Keratinocyte (primary cell): ENCODE measurements at places on chromosomes 1 and 21. TPM values are rescaled to one million over a fixed set of nuclear protein-coding genes. Genes with fewer than 3 reads are reported as not detected.
A peak's percentile ranks its signal among the peaks of the same experiment; 100 is the strongest.

The LRRC53 gene
- not detected in 3 replicates for polyA plus RNA-seq

The LAMC1 gene
- polyA plus RNA-seq, result 40.9 to 76.4 TPM (median 66.6 TPM) in 3 replicates

The LCK gene
- polyA plus RNA-seq, result 0.10 to 0.31 TPM (median 0.16 TPM) in 3 replicates

The SHISA4 gene
- 2.2 to 5.8 TPM (median 4.0 TPM) in 3 replicates for polyA plus RNA-seq

The DCST2 gene
- polyA plus RNA-seq, result 0.11 to 0.46 TPM (median 0.14 TPM) in 3 replicates

The OR2L8 gene
- not detected in 3 replicates for polyA plus RNA-seq

The S100A1 gene
- polyA plus RNA-seq, result 0.12 to 0.15 TPM in 2 of 3 replicates, not detected in the other

GRCh38 chr21:30979054-30979453 is 59.2 kb downstream of the KRTAP19-8 start:
- H3K4me3 ChIP-seq, result no peak overlapping the region
- no peak for DNase-seq
- H3K36me3 ChIP-seq, result no peaks in the 10 kb centered on the region
- H3K27me3 ChIP-seq, result no peaks in the 10 kb centered on the region
- no peak overlapping the region for H3K27ac ChIP-seq

DNA sequence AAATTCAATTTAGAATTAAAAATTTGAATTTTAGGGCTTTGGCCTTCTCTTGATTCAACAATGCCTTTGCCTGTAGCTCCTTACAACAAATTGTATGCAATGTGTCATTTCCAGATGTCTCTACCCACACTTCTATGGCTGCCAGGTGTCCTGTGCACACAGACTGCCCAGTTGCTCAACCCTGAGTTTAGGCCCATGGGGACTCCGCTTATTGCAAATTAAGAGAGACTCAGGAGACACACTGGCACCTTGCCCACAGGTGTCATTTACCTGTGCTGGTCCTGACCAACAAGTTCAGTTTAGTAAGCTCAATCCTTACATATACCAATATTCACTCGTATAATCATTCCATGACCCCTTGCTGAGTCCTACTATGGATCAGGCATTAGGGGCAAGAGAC is 236.1 kb downstream of the OMA1 start:
- H3K4me1 ChIP-seq, result no peaks in the 10 kb centered on the region
- H3K27me3 ChIP-seq, result no peaks in the 10 kb centered on the region
- no peak overlapping the region for H3K4me3 ChIP-seq
- DNase-seq, result no peak
- no peaks in the 10 kb centered on the region for H3K36me3 ChIP-seq

DNA sequence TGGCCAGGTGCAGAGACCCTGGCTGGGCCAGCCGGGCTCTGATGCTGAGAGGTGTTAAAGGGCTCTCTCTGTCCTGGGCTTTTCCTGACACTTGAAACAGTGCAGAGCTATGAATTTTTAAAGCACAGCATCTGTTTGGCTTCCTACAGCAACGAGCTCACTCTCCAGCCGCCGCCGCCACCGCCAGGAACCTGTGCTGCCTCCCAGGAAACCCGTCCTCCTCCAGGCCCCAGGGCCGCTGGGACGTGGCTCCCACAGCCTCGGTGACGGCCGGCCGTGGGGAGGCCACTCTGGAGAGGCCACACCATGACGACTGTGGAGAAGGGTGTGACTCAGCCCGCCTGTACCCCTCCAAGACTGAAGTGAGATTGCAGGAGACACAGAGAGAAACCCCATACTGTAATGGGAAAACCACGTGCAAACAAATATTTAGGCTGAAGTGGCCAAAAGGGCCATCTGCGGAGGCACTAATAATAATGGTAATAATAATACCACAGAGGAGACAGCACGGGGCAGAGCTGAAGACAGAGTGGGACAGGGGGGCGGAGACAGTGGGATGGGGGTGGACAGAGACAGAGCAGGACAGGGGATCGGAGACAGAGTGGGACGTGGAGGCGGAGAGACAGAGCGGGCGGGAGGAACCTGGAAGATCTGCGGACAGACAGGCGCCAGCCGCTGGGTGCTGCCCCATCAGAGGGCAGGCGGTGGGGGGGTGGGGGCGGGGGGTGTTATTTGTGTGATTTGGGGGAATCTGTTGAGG is 139.2 kb downstream of the CASZ1 start:
- H3K4me3 ChIP-seq, result no peak overlapping the region
- DNase-seq, result no peak
- peaks cover 14% of the 10 kb centered on the region for H3K36me3 ChIP-seq
- H3K4me1 ChIP-seq, result no peaks in the 10 kb centered on the region
- no peak overlapping the region for H3K27ac ChIP-seq
- H3K27me3 ChIP-seq, result no peaks in the 10 kb centered on the region

DNA sequence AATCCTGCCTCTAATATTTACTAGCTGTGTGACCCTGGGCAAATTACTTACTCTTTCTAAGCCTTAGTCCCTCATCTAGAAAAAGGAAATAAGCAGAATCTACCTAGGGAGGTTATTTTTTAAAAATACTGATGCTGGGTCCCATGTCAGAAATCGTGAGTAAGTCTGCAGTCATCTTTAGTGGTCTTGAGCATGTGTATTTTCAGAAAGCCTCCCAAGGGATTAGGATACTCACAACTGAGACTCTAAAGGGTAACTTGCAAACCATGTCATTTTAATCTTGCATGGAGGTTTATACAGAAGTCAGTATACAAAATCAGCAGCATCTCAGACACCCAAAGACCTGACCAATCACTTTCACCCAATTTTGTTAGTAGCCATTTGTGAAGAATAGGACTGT is 43.2 kb downstream of the DSTYK start:
- no peak for DNase-seq
- H3K4me1 ChIP-seq, result peaks cover 10% of the 10 kb centered on the region
- H3K27ac ChIP-seq, result no peak overlapping the region
- no peaks in the 10 kb centered on the region for H3K27me3 ChIP-seq

DNA sequence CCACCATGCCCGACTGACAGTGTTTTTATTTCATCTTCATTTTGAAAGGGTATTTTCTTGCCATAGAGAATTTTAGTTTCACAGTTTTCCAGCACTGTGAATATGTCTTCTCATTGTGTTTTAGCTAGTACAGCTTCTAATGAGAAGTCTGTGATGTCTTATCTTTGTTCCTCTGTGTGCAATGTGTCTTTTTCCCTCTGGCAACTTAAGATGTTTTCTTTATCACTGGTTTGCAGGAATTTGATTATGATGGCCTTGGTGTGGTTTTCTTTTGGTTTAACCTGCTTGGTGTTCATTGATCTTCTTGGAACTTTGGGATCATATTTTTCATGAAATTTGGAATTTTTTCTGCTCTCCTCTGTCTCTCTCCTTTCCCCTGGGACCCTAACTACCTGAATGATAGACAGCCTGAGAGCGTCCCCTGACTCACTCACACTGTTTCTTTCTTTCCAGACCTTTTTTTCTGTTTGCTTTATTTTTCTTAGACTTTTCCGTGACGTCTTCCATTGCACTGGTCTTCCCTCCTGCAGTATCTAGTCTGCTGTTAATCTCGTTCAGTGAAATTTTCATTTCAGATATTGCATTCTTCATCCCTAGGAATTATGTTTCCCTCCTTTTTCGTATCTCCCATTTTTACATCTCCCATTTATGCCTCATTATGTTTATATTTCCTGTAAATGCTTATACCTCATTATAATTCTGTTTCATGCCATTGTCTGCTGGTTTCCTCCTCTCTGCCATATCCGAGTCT is 48.5 kb downstream of the PDE9A start:
- no peak overlapping the region for H3K27ac ChIP-seq
- H3K4me1 ChIP-seq, result no peaks in the 10 kb centered on the region
- no peak overlapping the region for H3K4me3 ChIP-seq

GRCh38 chr1:119656410-119656955 is 8.4 kb upstream of the ZNF697 start:
- no peak for DNase-seq
- H3K4me3 ChIP-seq, result no peak overlapping the region
- no peak overlapping the region for H3K27ac ChIP-seq
- no peaks in the 10 kb centered on the region for H3K27me3 ChIP-seq

- H3K27ac ChIP-seq, result no peak overlapping the region
- no peaks in the 10 kb centered on the region for H3K36me3 ChIP-seq
- DNase-seq, result no peak
- H3K27me3 ChIP-seq, result no peaks in the 10 kb centered on the region
Measured at GRCh38 chr1:18470671-18471355, 9.9 kb upstream of the KLHDC7A start.

DNA sequence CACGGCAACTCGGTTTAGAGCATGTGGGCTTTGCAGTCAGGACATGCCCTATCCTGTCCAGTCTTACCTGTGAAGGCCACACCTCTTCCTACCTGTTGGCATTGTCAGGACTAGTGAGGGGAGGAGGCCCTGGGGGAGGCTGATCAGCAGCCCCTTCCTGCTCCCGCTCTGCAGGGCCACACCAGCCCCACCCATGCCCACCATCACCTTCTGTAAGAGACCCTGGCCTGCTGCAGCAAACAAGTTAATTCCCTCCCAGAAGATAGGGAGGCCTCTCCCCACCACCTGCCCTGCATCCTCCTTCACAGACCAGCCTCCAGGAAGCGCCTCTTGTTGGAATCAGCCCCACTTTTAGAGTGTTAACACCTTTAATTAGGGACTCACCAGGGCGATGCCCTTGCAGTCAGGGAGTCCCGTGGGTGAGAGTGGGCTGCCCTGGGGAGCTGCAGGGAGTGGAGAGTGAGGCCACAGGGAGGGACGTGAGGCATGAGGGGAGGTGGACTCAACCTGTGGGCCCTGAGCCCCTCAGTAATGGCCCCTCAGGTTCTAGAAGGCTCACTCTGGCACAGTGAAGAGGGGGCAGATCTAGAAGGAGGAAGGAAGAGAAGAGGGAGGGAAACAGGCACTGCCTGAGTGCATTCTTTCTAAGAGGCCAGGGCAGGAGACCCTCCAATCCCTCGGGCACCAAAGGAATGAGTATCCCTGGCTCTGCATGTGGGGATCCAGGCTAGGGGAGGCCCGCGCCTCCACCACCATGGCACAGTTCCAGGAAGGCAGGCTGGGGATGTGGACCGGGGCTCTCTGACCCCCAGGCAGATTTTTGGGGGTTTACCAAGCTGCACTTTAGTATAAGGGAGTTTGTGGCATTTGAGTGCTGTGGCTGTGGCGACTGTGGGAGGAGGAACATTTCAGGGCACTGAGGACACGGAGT is 8.2 kb downstream of the UMODL1 start:
- H3K27me3 ChIP-seq, result peaks cover 9% of the 10 kb centered on the region
- no peaks in the 10 kb centered on the region for H3K36me3 ChIP-seq
- H3K27ac ChIP-seq, result no peak overlapping the region
- no peak overlapping the region for H3K4me3 ChIP-seq
- peaks cover 13% of the 10 kb centered on the region for H3K4me1 ChIP-seq
- peak; percentile 28 for DNase-seq

DNA sequence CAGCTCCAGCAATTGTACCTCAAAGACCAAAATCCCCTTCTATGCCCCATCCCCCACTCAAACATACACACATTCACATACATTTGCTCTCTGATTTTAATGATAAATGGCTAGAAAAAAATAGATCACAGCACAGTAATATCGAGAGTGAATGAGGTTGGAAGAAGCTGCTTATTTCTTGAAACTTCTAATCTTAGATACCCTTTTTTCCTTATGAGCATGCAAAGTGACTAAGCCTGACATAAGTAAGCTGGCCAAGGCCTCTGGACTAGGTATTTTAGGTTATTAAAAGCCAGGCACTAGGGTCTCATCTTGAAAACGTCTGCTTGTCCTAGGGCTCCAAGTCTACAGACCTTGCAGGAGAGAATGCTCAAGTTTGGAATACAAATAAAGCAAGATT is 133.6 kb downstream of the TGFBR3 start:
- no peak overlapping the region for H3K27ac ChIP-seq
- DNase-seq, result no peak
- H3K4me3 ChIP-seq, result no peak overlapping the region
- H3K4me1 ChIP-seq, result no peaks in the 10 kb centered on the region
- H3K27me3 ChIP-seq, result no peaks in the 10 kb centered on the region
- H3K36me3 ChIP-seq, result no peaks in the 10 kb centered on the region

- no peak overlapping the region for H3K4me3 ChIP-seq
- H3K4me1 ChIP-seq, result peaks cover 15% of the 10 kb centered on the region
- DNase-seq, result no peak
- H3K27me3 ChIP-seq, result no peaks in the 10 kb centered on the region
Measured at GRCh38 chr1:76021846-76022245, 52.7 kb upstream of the ST6GALNAC3 start.

GRCh38 chr1:156895455-156895812 is 1.9 kb downstream of the PEAR1 start:
- H3K27ac ChIP-seq, result no peak overlapping the region
- H3K36me3 ChIP-seq, result no peaks in the 10 kb centered on the region
- DNase-seq, result no peak
